NCI-H1048 (cell line): ENCODE measurements at places on chromosomes 16 and 17.

GRCh38 chr16:9128346-9129342 is 37.2 kb downstream of the HAPSTR1 start:
- DNase-seq: no peak

GRCh38 chr17:75241996-75242460 is 19.4 kb downstream of the GGA3 start:
- DNase-seq: no peak

- no peak for DNase-seq
These were observed 621.6 kb upstream of the GOT2 start for GRCh38 chr16:59355704-59356103.

- no peak for DNase-seq
These were observed 29.4 kb upstream of the DDX52 start for GRCh38 chr17:37672548-37673078.

DNA sequence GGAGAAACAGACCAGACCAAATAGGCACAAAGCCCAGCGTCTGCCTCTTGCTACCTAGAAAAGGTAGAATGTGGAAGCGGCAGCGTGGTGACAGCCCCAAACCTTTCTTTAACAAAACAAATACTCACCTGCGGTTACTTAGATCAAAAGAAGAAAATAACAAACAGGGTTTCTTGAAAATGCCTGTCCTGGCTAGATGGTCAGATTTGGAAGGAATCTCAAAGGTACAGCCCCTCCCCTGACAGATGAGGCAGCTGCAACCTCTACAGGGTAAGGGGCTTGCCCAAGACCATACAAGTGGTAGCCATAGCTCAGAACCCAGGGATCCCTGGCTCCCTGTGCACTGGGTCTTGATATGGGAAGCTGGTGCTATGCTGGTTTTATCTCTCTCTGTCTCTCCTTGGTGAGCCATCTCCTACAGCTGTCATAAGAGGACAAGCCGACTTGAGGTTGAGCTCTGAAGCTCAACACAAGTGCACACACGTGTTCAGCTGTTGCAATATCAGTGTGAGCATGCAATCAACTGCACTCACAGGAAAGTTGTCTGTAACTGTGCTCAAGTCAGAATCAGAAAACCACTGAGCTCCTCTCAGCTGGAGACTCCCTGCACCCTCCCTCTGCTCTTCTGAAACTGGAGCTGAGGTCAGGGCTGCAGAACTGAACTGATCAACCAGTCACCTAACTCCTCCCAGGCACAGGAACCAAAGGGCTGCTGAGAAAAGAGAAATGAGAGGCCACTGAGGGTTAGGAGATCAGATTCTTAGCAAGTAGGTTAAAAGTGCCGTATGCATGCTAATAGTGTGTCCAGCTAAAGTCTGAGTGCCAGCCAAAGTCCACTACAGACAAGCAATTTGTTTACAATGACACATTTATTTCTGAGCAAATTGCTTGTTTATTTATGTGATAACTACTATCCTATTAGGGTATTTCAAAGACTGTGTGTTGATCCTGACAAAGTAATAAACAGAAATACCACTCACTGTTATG is 6.1 kb upstream of the RNF157 start:
- no peak for DNase-seq

- DNase-seq: no peak
These were observed 271.0 kb downstream of the PHKB start for GRCh38 chr16:47732122-47732521.

DNA sequence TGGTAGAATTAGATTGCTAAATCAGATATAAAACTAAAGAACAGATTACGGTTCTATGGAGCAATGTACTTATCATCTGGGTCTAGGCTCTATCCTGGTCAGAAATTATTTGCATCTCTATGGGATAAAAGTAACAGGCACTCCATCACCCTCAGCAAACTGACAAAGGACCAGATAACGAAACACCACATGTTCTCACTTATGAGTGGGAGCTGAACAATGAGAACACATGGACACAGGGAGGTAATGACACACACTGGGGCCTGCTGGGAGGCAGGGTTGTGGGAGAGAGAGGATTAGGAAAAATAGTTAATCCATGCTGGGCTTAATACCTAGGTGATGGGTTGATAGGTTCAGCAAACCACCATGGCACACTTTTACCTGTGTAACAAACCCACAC is 61.9 kb downstream of the MPHOSPH6 start:
- no peak for DNase-seq

DNA sequence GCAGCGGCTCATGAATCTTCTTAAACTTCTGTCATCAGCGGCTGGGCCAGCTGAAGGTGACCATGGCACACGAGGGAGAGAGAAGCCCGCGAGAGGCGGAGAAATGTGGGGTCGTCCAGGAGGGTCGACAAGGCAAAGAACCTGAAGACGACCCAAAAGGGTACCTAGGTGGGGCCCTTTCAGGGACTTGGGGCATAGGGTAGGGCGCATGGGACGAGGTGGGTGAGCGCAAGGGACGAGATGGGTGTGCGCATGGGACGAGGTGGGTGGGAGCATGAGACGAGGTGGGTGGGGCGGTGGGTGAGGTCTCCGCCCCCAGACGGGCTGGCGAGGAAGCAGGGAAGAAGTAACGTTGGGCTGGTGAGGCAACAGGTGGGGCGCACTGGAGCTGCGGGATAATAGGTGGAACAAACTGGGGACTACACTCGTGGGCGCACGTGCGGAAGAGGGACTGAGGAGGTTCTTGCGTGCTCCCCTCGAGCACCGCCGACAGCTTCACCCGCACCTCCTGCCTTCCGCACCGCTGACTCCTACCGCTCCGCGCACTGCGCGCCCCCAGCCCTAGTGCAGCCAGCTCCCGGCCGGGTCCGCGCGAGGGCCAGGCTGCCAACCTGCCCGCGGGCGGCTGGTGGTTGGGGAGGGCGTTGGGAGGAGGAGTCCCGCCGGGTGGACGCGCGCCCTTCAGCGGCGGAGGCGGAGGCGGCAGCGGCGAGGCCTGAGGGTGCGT is 23.2 kb upstream of the CRYM start:
- peak; percentile 17 for DNase-seq

DNA sequence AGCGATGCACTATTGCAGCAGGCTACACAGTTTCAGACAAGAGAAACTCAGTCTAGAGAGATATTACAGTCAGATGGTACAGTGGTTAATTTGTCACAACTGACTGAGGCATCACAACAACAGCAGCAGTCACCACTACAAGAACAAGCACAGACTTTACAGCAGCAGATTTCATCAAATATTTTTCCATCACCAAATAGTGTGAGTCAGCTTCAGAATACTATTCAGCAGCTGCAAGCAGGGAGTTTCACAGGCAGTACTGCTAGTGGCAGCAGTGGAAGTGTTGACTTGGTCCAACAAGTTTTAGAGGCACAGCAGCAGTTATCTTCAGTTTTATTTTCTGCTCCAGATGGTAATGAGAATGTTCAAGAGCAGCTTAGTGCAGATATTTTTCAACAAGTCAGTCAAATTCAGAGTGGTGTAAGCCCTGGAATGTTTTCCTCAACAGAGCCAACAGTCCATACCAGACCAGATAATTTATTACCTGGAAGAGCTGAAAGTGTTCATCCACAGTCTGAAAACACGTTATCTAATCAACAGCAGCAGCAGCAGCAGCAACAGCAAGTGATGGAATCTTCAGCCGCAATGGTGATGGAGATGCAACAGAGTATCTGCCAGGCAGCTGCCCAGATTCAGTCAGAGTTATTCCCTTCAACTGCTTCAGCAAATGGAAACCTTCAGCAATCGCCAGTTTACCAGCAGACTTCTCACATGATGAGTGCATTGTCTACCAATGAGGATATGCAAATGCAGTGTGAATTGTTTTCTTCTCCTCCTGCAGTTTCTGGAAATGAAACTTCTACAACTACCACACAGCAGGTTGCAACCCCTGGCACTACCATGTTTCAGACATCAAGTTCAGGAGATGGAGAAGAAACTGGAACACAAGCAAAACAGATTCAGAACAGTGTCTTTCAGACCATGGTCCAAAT is 34.1 kb downstream of the NQO1 start:
- no peak for DNase-seq

GRCh38 chr17:73765824-73766563 is 121.7 kb upstream of the SDK2 start:
- DNase-seq: no peak

GRCh38 chr16:55283812-55284717 is 39.9 kb upstream of the IRX6 start:
- peak; percentile 20 for DNase-seq

DNA sequence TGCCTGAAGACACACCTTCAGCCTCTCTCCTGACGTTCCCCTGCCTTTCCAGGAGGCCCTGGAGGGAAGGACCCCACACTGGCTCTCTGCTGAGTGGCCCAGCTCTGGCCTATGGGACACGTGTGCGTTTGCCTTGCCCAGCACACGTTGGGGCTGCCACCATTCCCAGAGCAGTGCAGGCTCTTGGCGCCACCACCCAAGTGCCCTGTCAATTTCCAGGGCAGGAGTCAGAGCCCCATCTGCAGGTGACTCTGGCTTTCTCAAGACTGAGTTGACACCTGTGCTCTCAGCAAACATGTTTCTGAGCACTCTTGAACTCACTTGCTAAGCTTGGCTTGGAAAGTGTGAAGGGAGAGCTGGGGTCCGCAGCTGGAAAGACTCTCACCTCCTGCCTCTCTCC is 4.7 kb upstream of the IRF8 start:
- no peak for DNase-seq

GRCh38 chr17:4566785-4567184 is 6.4 kb upstream of the GGT6 start:
- no peak for DNase-seq

DNA sequence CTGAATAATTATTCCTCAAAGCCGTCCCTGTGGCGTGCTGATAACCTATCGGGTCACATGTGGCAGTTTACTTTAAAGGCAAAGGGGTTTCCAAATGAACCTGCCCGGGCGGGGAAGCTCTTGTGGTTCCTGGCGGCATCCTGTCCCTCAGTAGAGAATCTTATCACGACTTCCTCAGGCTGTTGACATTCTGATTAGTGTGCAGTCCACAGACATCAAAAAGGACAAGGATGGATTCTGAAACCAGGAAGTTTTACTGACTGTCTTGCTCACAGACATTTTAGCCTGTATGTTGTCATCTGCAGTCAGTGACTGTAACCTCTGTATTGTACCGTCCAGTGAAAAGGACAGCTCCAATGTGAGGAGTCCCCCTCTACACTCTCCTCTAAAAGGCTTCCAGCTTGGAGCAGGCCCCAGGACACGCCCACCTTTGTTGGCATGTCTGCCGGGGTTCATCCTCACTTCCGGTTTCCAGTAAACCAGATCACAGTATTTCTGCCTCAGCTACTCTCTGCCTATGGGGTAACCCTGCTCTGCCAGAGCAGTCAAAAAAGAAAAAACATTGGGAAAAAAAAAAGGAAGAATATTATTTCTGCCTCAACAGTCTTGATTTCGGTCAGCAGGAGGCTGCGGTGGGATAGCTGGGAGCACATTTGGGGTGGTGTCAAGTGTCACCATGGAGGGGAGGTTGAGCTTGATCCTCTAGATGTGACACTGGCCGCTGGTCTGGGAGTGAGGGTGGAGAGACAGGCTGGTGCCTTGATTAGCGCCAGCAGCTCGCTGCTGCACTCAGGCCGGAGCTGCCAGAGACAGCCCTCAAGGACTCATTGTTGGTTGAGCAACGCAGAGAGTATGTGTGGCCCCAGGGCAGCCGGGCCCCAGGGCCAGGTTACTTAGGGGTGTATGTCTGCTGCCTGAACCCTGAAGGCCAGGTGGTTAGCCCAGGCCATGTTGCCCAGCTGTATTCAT is 89.0 kb upstream of the DNAH17 start:
- DNase-seq: no peak

GRCh38 chr16:3001316-3001715 is 11.4 kb upstream of the CLDN9 start:
- DNase-seq: no peak

DNA sequence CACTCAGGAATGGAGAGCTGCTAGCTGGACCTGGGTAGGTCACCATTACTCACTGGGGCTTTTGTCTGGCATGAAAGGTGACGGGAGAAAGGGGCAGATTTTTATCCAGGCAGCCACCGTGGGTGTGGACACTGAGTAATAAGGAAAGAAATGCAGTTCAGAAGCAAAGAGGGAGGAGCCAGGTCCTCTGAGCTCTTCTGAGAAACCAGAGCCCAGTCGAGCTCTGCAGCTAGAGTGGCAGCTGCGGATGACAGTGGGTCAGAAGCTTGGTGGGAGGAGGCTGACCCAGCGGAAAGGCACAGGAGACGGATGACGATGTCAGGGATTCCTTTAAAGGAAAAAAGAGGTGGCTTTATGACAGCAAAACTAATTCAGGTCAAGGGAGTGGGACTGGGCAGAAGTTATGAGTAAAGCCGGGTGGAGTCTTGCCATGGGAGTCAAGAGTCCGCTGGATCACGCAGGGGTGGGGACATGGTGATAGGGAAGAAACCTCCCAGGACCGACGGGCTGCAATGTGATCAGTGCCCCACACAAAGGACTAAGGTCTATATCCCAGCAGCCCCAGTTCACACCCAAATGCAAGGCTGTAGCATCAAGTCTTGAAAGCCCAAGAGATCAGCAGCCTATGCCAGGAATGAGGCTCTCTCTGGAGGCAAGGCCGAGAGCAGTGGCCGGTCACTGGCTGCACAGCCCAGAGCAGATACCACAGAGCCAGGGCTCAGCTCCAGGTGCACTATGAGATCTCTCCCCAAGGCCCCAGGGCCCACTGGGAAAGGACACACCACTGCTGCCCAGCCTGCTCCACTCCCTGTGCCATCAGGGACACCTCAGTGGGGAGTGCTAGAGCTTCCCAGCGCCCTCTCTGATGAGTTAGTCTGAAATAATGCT is 6.3 kb upstream of the MNT start:
- DNase-seq: no peak

DNA sequence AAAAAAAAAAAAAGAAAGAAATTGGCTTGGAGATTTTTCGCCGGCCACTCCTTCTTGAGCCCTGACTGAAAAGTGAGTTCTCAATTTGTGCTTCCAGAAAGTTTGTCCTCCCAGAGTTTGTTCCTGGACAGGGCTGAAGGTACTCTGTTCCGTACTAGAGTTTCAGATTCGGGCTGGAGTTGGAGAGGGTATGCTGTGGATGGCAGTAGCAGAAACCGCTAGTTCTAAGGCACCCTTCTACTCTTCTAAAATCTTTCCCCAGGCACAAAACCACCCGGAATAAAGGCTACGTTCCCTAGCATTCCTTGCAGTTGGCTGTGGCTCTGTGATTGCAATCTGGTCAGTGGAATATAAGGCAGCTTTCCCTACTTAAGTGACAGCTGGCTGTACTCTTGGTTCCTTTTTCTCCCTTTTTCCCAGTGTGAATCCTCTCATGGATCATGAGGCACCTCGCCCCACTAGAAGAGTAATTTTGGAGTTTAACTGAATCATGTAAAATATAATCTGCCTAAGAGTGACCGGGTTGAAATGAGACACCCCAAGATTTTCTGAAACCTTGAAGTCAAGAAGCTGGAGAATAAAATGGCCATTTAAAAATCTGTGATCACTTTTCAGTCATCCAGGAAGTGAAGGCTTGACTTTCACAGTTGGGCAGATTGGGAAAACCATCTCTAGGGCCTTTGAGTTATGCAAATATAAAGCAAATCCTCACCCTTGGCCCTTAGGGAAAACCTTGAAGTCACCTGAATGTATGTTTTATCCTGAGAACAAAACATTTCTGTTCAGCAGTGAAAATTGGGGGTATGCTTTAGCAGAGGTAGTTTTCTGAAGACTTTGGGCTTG is 901 bp upstream of the HEATR6 start:
- no peak for DNase-seq
